ENCODE measurements at places on chromosomes 6 and 20.

GRCh38 chr6:125077453-125077852 lies 76.1 kb upstream of the TPD52L1 start:
- DNase-seq: peak; percentile 43

- peak; percentile 46 for DNase-seq
These were observed 364.5 kb upstream of the JARID2 start for GRCh38 chr6:14881398-14881797.

DNA sequence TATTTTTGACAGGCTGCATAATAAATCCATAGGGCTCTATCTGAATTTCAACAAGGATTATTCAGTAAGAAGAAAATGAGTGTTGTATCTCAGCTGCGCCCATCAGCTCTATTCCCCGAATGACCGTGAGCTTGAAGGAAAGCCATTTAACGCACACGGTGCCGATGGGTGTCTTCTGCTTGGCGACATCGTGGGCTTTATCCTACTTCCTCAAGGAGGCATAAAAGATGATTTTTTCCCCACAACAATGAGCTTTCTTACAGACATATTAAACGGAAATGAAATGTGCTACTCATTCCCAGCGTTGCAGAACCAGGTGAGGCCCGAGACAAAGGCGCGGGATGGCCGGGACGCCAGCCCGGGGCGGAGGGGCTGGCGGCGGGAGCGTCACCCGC lies 710 bp downstream of the DYNLT1 start:
- no peak for DNase-seq

DNA sequence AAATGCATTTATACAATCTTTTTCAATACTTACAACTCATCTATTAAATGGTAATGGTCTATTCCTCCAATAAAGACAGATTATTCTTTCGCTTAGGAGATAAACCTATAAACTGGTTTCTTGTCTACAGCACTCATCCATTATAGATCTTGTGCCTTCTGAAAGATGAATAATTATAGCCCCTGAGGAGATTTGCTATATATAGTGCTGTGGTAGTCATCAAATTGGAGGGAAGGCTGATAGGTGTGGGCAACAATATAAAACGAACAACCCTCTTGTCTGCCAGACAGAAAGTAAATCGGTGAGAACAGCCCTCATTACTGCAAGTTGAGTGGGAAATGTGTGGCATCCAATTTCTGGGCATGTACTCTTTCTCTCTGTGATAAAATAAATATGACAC lies 292.5 kb upstream of the CNR1 start:
- no peak for DNase-seq

- DNase-seq: peak; percentile 30
These were observed 85.8 kb downstream of the ZFP64 start for GRCh38 chr20:52105442-52106422.

DNA sequence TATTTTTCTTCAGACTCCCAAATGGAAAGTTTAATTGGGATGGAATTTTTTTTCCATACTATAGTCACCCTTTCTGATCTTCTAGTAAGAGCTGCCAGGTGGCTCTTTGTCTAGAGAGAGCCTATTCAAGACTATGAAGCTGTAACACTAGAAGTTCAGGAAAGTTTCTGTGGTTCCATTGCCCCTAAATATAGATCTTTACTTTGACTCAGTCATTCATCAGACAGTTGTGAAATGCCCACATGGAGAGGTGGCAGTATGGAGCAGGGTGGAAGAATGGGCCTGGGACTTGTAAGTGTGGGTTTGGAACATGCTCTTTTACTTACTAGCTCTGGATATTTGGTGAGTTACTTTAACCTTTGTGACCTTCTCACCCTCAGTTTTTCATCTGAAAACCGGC lies 87.8 kb downstream of the CTNNBL1 start:
- DNase-seq: peak; percentile 14

- DNase-seq: peak; percentile 73
These were observed 22.2 kb downstream of the XRN2 start for GRCh38 chr20:21325296-21325695.

DNA sequence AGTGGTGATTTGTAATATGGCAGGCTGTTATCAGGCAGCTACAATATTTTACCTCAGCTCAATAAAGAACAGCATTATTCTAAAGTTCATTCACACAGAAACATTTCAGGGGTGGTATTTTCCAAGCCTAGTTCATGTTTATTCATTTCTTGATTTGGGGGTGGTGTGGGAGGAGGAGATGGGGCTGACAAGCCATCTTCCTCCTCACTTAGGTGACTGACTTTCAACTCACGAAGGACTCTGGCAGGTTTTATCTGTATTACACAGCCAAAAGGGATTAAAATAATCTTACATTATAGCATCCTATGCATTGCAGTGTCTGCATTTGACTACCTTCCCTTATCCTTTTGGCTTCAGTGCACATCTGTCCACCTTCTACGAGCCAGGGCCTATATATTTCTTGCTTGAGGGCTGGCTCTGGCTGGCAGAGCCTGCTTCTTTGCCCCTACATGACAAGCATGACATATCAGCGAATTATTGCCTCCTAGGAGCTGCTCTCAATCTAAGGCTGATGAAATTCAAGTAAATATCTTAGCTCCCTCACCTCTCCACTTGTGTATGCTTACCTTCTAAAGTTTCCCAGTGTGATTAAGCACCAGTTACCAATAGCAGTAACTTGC lies 20.0 kb downstream of the KHDRBS2 start:
- DNase-seq: no peak

GRCh38 chr6:37513576-37513975 lies 13.9 kb upstream of the CCDC167 start:
- DNase-seq: no peak

DNA sequence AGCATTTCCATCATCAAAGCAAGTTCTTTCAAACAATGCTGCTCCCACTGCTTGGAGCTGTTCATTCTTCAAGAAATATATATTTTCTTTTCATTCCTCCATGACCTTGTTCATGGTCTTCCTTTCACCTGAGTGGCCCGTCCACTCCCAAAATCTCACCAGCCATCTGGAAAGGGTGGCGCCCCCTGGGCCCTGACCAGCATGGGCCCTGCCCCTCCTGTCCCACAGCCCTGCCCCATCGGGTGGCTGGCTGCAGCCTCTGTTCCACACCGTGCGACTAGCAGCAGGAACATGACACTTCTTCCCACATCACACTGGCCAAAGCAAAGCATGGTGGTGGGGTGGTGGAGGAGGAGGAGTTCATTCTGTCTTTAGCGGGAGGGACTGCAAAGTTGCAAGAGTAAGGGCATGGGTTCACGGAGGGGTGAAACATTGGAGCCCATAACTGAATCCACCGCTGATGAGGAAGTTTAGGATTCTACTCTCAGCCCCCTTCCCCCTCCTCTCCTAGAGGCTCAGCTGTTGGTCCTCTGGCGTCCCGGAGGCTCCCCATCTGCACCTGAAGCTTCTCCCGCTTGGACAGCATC lies 195.2 kb upstream of the SLC24A3 start:
- no peak for DNase-seq

DNA sequence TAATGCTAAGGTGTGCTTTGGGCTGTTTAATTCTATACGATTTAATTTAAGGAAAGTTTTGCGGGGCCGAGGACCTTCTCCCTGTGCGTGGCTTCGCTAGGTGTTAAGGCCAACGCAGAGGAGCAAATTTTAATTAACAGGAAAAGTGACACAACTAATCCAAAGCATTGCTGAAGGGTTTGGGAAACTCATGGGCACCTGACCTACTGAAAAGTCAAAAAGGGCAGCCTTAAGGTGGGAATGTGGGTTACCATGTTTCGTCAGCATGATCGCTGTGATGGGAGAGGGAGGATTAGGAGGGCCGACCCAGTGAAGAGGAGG lies 415 bp upstream of the CUL9 start:
- no peak for DNase-seq

GRCh38 chr6:121112356-121112755 lies 221.9 kb downstream of the TBC1D32 start:
- DNase-seq: no peak

- DNase-seq: no peak
These were observed 1065.5 kb downstream of the GRIK2 start for GRCh38 chr6:102458990-102459389.

DNA sequence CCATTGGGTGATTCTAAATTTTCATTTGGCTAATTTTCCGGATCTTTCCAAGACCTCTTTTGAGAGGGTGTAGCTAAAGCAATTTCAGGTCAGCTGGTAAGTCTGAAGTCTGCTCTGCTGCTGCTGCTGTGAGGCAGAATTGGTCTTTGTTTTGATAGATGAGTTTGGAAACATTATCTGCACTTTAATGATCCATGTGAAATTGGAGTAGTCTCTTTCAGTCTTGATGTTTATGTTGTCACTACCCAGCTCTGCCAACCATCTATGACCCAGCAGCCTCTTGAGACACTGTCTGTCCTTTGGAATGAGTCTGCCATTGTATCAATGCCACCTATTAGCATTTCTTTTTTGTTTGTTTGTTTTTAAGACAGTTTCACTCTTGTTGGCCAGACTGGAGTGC lies 44.1 kb downstream of the TXNDC5 start:
- no peak for DNase-seq

GRCh38 chr20:21101932-21102575 lies 4.1 kb downstream of the LINC00237 start:
- DNase-seq: no peak

- no peak for DNase-seq
These were observed 44.1 kb downstream of the KIAA0408 start for GRCh38 chr6:127415096-127415495.

DNA sequence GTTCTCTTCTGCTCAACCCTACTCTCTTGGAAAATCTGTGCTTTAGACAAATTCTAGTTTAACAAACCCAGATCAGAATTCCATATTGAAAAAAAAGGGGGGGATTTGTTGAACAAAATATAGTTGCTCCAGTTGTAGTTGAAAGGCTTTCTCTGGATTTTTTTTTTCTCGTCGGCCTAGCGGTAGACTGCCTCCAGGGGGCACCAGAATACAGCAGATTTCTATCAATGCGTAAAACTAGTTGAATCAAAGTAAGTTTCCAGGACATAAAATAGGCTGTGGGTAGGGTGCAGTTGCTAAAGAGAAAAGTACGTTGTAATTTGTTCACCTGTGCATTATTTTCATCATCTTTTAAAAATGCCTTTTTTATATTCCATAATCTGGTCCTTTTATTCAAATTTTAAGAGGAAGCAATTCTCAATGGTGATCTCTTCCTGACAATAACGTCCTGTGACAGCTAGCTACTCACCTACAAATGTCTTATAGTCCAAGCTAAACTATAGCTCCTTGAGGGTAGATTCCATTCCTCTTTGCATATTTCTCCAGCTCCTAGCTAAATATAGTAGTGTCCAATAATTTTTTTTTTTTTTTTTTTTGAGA lies 105.4 kb downstream of the PERP start:
- DNase-seq: peak; percentile 45

DNA sequence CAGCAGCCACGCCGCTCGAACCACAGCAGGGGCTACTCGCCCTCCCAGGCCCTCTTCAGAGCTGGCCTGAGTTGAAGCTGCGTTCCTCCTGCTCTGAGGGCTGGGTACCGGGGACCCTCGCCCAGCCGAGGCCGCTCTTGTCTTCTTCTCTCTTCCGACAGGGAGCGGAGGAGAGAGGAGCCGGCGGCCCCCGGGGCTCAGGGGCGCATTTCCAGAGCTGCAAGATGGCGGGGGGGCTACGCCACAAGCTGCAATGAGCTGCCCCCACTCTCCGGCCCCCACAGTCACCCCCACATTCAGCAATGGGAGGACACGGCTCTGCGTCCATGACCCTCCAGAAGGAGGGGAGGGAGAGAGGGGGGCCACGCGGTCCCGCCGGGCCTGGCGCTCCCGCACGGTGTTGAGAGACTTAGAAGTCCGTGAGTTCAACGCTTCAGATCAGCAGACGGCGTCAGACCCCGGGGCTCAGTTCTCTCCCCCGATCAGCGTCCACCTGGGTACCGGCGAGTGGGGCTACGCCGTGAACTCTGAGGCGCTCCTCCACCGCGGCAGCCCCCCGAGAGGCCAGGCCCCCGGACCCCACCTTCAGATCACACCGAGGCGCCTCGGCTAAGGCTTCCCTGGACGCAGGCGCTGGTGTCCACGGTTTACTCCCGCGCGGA lies 31.6 kb downstream of the SLC2A4RG start:
- no peak for DNase-seq

DNA sequence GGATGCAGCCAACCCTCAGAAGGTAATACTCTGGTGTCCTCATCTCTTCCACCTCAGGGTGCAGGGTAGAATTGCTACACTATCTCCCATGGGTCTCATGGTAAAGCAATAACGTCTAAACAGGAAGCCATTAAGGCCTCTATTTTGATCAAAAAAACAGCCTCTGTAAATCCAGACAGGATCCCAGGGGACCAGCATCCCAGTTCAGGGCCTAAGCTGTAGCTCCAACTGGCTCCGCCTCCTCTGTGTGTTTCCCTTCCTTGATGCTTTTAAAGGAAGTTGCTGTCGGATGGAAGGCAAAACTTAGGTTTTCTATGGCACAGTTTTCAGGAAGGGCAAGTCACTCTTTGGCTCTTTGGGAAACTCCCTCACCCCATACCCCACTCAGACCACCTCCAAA lies 222.0 kb downstream of the MAFB start:
- DNase-seq: no peak

DNA sequence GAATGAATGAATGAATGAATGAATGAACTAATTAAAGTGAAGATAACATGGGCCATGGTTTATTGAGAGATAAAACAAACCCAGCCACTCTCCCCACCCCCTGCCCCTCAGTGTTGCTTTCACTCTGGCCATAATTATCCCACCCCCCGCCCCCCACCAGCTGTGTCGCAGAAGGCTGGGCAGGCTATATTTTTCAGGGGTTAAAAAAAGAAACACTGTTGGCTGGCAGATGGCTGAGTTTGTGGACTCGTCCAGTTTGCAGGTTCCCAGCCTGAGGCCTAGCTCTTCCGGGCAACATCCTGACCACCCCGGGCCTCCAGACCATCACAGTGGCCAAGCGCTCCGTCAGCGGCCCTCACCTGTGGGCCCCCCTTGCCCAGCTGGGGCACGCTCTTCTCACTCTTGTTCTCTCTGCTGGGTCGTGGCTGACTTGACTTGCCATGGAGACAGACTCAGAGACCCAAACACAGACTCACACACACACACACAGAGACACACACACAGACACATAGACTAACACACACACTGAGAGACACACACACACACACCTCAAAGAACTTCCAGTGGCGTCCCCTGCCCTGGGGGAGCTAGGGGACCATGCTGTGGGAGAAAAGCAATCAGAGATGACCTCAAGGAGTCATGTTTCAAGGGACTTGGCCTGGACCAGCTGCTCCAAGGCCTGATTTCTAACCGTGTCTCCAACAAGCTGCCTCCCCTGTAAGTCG lies 2.2 kb upstream of the GRM4 start:
- DNase-seq: no peak

- no peak for DNase-seq
These were observed 239.7 kb upstream of the GMDS start for GRCh38 chr6:2485116-2485515.
